ENCODE measurements at places on chromosomes 3 and 15.

DNA sequence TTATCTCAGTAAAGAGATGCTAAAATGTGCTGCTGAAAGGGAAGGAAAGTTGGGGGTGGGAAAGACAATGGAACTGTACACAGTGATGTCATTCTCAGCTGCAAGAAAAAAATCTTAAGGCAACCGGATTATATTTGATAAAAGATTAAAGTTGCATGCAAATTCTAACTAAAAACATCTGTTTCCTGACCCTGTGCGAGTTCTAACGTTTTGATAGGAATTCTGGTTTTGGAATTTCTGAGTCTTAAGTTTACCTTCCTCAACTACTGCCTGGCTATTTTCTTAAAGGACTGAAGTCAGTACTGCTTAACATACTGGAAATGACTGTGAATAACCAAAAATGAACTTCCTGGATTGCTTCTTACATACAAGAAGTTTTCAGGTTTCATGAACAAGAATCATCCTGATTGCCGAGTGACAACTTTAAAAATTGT, 115.5 kb downstream of the SLC25A26 start:
- no peak overlapping the region for H3K4me3 ChIP-seq
- no peak overlapping the region for H3K27ac ChIP-seq
- H3K36me3 ChIP-seq: no peaks in the 10 kb centered on the region
- H3K27me3 ChIP-seq: no peaks in the 10 kb centered on the region
- no peaks in the 10 kb centered on the region for H3K4me1 ChIP-seq

DNA sequence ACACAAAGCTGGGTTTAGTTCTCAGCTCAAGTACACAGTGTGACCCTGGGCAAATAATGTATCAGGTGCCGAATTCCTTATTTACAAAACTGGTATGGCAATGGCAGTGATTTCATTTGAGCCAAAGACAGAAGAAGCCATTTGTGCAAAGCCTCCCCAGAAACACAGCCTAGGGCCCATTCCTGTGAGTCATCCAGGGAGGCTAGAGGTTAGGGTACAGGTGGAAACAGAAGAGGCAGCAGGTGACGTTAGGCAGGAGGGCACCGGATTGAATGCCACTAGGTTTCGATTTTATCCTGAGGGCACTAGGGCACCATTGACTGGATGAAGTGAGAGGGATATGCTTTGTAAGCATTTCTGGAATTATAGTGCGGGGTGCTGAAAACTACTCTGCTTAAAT, 766.9 kb upstream of the NR2F2 start:
- no peak overlapping the region for H3K27ac ChIP-seq
- no peaks in the 10 kb centered on the region for H3K36me3 ChIP-seq
- no peak overlapping the region for H3K4me3 ChIP-seq
- no peaks in the 10 kb centered on the region for H3K27me3 ChIP-seq

GRCh38 chr3:43932921-43933320, 242.2 kb downstream of the ABHD5 start:
- no peak overlapping the region for H3K27ac ChIP-seq
- H3K4me3 ChIP-seq: no peak overlapping the region
- H3K27me3 ChIP-seq: no peaks in the 10 kb centered on the region
- DNase-seq: no peak
- H3K36me3 ChIP-seq: no peaks in the 10 kb centered on the region

DNA sequence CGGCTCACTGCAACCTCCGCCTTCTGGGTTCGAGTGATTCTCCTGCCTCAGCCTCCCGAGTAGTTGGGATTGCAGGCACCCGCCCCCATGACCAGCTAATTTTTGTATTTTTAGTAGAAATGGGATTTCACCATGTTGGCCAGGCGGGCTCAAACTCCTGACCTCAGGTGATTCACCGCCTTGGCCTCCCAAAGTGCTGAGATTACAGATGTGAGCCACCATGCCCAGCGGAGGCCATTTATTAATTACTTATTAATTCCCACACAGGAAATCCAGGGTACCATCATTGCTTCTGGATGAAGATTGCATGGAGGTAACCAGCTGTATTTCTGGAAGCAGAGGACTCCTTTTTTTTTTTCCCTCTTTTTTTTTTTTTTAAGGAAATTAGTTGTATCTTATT, 37.8 kb downstream of the MAP4 start:
- H3K4me1 ChIP-seq: no peaks in the 10 kb centered on the region
- no peaks in the 10 kb centered on the region for H3K27me3 ChIP-seq
- H3K36me3 ChIP-seq: peaks cover 21% of the 10 kb centered on the region
- H3K27ac ChIP-seq: no peak overlapping the region
- DNase-seq: no peak

DNA sequence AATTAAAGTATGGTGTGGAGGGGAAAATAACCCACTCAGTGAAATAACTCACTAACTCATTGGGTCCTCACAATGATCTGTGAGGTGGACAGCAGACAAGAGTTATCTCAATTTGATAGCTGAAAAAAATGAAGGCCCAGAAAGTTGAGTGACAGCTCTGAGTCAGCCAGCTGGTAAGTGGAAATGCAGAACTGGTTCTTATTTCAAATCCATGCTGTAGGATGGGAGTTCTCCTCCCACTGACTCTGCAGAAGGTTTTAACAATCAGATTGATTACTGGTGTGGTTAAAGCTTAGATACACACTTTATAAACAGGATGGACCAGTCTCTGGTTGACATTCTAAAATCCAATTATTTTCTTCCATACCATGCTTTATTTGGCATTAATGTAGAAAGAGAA, 87.0 kb upstream of the LMOD3 start:
- H3K27ac ChIP-seq: peak overlapping the region; percentile 72
- peaks cover 13% of the 10 kb centered on the region for H3K4me1 ChIP-seq
- peaks cover 4% of the 10 kb centered on the region for H3K36me3 ChIP-seq

DNA sequence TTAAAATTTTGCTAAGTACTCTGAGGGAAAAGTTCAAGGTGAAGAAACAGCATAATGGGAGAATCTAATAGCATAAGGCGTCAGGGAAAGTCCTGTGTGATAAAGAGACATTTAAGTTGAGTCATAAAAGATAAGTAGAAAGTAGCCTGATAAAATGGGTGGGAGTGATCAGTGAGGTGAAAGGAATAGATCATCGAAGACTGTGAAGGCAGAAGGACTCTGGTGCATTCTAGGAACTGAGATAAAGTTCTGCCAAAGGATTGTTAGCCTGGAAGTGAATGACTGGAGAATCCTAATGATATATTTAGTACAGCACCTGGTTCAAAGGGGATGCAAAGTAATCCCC, 149.9 kb downstream of the CFAP20DC start:
- DNase-seq: no peak
- H3K4me3 ChIP-seq: no peak overlapping the region
- no peak overlapping the region for H3K27ac ChIP-seq
- H3K27me3 ChIP-seq: no peaks in the 10 kb centered on the region
- H3K36me3 ChIP-seq: no peaks in the 10 kb centered on the region
- no peaks in the 10 kb centered on the region for H3K4me1 ChIP-seq

GRCh38 chr3:103705641-103706040, 1270.8 kb downstream of the ZPLD1 start:
- H3K4me1 ChIP-seq: no peaks in the 10 kb centered on the region
- no peaks in the 10 kb centered on the region for H3K27me3 ChIP-seq
- DNase-seq: no peak
- H3K27ac ChIP-seq: no peak overlapping the region

GRCh38 chr3:13880811-13881156, 913 bp upstream of the WNT7A start:
- peaks cover 100% of the 10 kb centered on the region for H3K27me3 ChIP-seq
- H3K36me3 ChIP-seq: no peaks in the 10 kb centered on the region
- no peak overlapping the region for H3K4me3 ChIP-seq
- DNase-seq: no peak
- H3K27ac ChIP-seq: no peak overlapping the region
- peaks cover 33% of the 10 kb centered on the region for H3K4me1 ChIP-seq

- H3K27me3 ChIP-seq: peaks cover 25% of the 10 kb centered on the region
- peaks cover 34% of the 10 kb centered on the region for H3K4me1 ChIP-seq
- H3K27ac ChIP-seq: no peak overlapping the region
Observed at GRCh38 chr15:47724346-47724745, 7.0 kb downstream of the SEMA6D start.

- DNase-seq: no peak
- H3K27me3 ChIP-seq: no peaks in the 10 kb centered on the region
- peak overlapping the region; percentile 72 for H3K27ac ChIP-seq
- no peaks in the 10 kb centered on the region for H3K36me3 ChIP-seq
Observed at GRCh38 chr3:196650740-196651311, 11.3 kb downstream of the NRROS start.

DNA sequence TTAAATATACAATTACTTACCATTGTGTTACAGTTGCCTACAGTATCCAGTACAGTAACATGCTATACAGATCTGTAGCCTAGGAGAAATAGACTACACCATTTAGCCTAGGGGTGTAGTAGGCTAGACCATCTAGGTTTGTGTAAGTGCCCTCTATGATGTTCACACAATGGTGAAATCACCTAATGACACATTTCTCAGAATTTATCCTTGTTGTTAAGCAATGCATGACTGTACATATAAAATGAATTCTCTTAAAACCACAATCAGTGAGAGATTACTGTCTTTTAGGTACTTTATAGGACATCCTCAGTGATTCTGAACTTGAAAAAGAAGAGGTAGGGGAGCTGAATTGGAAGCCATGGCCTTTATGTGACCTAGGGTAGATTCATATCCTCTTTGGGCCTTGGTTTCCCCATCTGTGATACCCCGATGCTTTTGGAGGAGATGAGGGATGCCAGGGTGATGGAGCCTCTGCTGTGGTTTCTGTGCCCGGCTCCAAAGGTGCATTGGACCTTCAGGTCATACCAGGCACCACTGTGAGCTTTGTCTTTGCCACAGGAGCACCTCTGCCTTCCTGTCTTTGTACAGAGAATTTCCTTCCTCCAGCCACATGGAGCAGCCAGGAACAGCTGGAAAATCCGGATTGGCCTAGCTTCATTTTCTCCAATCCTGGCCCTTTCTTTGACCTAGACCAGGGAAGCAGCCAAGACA, 51.9 kb upstream of the FLNB start:
- no peak overlapping the region for H3K4me3 ChIP-seq
- H3K4me1 ChIP-seq: peaks cover 49% of the 10 kb centered on the region
- DNase-seq: no peak
- no peaks in the 10 kb centered on the region for H3K36me3 ChIP-seq

DNA sequence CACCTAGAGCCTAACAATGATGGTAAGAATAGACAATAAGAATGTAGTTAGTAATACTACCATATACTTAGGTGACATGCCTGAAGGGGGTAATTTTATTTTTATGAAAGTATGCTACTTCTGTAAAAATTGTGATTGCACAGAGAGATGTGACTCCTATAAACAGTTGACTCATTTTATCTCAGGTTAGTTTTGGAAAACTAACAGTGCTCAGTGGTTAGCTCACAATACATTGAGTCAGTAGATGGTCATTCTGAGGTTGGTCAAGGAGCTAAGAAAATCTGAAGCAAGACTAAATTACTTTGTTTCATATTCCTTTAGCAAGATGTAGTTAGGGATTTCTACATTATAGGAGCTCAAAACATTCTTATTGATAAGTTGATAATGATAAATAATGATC, 271.0 kb downstream of the EDEM1 start:
- DNase-seq: no peak
- no peaks in the 10 kb centered on the region for H3K27me3 ChIP-seq

DNA sequence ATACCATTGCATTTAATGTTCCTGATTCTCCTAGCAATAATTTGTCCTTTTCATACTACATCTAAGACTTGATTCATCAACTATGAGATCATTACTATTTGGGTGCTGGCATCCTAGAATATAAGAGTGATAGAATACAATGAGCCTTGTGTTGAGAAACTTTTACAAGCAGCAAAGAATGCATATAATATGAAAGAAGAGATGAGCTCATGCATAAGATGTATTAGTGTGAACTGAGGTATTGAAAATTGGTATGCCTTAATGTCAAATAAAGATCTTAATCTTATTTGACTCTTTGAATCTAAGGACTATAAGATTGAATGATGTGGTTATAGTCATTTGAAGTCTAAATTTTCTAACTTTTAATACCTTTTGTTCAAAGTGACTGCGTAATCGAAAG, 220.0 kb upstream of the ARHGEF26 start:
- H3K4me1 ChIP-seq: no peaks in the 10 kb centered on the region
- no peak for DNase-seq
- no peaks in the 10 kb centered on the region for H3K36me3 ChIP-seq
- no peak overlapping the region for H3K4me3 ChIP-seq
- no peak overlapping the region for H3K27ac ChIP-seq
- no peaks in the 10 kb centered on the region for H3K27me3 ChIP-seq

GRCh38 chr3:137854533-137855261, 90.6 kb downstream of the SOX14 start:
- no peak overlapping the region for H3K4me3 ChIP-seq
- no peak for DNase-seq
- no peak overlapping the region for H3K27ac ChIP-seq
- no peaks in the 10 kb centered on the region for H3K4me1 ChIP-seq
- no peaks in the 10 kb centered on the region for H3K27me3 ChIP-seq
- H3K36me3 ChIP-seq: no peaks in the 10 kb centered on the region

GRCh38 chr3:117628823-117629291, 919.3 kb downstream of the TUSC7 start:
- H3K36me3 ChIP-seq: no peaks in the 10 kb centered on the region
- no peaks in the 10 kb centered on the region for H3K27me3 ChIP-seq
- H3K4me3 ChIP-seq: no peak overlapping the region
- peaks cover 4% of the 10 kb centered on the region for H3K4me1 ChIP-seq
- no peak overlapping the region for H3K27ac ChIP-seq
- DNase-seq: no peak

GRCh38 chr3:190183121-190183520, 62.4 kb upstream of the P3H2 start:
- DNase-seq: no peak
- no peaks in the 10 kb centered on the region for H3K27me3 ChIP-seq
- H3K4me1 ChIP-seq: peaks cover 4% of the 10 kb centered on the region
- no peak overlapping the region for H3K27ac ChIP-seq
- H3K36me3 ChIP-seq: no peaks in the 10 kb centered on the region

DNA sequence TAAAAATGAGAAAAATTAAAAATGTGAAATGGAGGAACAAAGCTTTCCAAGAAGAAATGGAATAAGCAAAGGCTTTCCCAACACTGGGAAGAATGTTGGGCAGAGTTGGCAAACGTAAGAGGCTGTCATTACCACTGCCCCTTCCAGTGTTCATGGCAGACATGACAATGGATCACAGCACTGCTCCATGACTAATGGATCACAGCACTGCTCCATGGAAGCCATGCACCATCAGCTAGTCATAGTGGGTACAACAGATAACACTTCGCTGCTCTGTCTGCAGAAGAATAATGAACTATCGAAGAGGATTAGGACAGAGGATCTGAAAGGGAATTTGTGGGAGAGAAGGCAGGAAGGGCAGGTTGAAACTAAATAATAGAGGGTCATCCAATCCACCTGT, 5.0 kb downstream of the CAV3 start:
- H3K4me1 ChIP-seq: peaks cover 20% of the 10 kb centered on the region
- DNase-seq: no peak
- H3K4me3 ChIP-seq: no peak overlapping the region
- no peak overlapping the region for H3K27ac ChIP-seq
- H3K27me3 ChIP-seq: no peaks in the 10 kb centered on the region

DNA sequence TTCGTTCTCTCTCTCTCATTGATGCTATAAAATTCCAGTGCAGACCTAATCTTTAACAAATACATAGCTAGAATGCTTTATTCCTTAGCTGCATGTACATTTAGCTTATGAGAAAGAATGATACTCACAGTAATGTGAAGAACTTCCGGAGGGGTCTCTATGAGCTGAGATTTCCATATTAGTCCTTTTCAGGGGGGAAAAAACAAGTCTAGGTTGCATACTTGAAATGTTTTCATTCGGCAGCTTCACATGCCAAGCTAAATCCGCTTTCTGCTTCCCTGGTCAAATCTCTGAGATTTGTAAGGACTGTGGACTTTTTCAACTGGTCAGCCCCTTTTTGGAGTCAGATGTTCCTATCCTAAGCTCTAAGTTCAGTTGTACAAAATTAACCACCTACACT, 111.5 kb upstream of the COL8A1 start:
- no peaks in the 10 kb centered on the region for H3K36me3 ChIP-seq
- DNase-seq: no peak
- H3K4me3 ChIP-seq: no peak overlapping the region
- no peaks in the 10 kb centered on the region for H3K27me3 ChIP-seq
- no peaks in the 10 kb centered on the region for H3K4me1 ChIP-seq
